Vagina (tissue), 2 donors: ENCODE measurements at places on chromosomes 16 and 17.

DNA sequence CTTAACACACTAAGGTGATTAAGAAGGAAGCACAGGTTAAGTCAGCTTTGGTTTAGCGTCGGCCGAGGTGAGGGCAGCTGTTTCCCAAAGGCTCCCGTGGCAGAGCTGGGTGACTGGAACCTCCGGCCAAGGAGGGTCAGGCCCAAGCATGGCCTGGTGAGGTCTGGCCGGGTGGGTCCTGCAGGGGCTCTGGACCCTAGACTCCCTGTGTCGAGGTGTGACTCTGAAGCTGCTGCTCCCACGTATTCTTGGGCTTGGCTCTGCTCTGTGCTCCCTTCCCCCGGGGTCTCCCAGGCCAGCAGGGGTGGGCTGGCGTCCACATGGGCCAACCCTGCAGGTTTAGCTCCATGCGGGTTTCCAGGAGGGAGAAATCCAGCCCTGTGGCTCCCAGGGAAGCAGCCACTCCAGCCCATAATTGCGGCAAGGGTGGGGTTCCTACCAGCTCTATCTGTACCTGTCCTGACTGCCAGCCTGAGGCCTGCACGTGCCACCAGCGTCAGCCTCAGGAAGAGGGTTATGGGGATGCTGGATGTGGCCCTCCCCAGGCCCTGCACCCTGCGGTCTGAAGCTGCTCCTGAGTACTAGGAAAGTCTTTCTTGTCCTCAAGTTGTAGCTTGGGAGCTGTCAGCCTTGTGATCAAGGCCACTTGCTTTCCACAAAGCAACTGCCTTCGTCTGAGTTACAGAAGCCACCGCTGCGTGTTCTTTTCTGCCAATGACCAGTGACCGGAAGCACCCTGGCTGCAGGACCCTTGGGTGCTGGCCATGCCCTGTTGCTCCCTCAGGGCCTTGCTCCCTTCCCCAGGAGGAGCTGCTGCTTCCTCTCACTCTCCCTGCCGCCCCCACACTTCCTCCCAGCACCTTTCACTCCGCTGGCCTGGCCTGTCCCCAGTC lies 4.8 kb downstream of the CDK5R1 start:
- no peak for DNase-seq

DNA sequence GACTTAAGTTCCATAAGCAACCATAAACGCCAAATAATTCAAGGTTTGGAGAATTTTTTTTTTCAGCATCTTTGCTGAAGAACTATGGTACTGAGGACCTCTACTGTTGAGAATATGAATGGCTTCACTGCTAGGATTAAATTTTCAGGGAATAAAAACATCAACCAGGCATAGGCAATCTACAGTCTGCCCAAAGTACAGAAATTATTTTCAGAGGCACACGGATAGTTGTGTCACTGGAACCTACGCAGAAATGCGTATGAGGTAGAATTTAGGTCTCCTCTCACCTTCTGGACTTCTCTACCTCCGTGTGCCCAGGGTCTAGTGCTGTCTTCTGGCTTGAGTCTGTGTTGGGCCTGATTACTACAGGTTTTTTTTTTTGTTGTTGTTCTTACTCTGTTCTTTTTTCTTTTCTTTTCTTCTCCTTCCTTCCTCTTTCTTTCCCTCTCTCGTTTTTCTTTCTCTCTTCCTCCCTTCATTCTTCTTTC lies 39.7 kb downstream of the NACA2 start:
- no peak for DNase-seq

GRCh38 chr17:43405861-43406260 lies 7.1 kb downstream of the ARL4D start:
- DNase-seq = no peak

DNA sequence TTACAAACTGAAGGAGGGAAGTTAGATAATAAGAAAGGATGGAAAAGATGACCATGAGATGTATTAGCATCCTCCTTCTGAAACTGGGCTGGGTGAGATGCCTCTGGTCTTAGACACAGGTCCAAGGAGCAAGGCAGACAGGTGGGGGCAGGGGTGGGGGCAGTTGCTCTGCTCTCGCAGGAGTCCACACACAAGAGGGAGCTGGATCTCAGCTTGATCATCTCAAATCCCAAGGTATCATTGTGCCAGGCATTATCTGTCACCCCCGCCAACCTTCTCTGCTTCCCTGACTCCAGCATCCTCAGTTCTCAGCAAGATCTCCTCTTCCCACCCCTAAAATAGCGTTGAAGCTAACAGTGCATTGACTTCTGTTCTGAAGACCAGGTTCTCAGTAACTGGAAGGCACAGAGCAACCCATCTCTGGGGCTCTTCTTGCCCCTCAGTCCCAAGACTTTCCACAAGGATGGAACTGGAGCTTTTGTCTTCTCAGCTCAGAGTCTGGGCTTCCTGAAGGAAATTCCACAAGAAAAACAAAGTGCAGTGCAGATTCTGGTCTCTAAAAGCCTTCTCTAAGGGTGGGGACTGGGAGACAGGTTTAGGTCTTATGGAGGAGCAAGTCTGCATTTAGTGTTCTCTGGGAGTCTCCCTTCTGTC lies 1.6 kb downstream of the FLOT2 start:
- no peak for DNase-seq

GRCh38 chr16:50067290-50067853 lies 1.6 kb downstream of the HEATR3 start:
- no peak for DNase-seq

GRCh38 chr16:89949121-89949742 lies 677 bp downstream of the DEF8 start:
- DNase-seq = no peak

DNA sequence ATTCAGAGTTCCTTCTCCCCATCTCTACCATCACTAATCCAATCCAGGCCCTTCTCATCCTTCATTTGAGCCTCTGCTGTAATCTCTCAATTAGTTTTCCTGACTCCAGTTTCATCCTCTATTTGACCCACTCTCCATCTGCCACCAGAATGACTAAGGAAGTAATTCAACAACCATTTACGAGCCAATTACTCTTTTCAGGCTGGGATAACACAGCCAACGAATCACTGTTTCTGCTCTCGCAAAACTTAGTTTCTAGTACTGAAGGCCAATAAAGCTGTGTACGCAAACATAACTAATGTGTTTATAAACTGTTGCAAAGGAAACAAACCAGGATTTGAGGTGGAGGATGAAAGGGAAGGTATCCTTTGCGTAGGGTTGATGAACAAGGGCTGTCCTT lies 53.7 kb downstream of the MAP2K6 start:
- DNase-seq = no peak

DNA sequence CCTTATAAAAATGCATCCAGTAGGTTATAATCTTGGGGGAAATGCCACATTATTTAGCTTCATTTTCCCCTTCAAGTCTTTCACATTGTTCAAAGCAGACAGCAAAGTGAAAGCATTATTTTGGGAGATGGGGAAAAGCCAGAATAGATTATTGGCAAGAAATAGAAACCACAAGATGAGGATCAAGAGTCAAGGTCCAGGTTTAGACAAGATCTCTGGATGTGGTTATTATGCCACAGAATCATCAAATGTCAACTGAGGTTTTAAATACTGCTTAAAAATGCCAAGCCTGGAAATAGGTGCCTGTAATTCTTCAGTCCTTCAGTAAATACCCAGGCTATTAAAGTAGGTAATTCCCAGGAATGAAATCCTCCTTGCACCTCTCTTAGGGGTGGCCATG lies 65.1 kb upstream of the ALOX12 start:
- DNase-seq = no peak

DNA sequence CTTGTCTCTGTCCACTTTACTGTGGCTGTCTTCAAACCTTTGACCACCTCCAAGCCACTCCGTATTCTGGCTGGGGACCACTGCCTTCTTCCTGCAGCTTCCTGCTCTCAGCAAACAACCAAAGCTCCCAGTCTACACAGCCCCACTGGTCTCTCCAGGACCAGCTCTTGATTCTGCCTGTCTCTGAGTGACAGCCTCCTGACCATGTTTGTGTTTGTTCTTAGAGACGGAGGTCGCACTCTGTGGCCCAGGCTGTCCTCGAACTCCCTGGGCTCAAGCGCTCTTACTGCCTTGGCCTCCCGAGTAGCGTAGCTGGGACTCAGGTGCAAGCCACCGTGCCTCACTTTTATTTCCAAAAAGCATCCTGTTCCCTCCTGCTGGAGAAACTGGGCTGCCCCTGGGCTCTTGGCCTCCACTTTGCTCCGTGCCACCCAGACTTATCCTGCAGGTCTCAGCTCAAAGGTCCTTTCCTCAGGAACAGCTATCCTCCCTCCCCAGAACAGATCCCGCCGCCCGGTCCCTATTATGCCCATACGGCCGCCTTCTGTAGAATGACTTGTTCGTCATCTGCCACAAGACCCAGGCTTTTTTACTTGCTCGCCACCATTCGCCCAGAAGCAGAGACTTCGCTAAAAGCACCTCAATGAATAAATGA lies 9.1 kb downstream of the MNT start:
- no peak for DNase-seq

DNA sequence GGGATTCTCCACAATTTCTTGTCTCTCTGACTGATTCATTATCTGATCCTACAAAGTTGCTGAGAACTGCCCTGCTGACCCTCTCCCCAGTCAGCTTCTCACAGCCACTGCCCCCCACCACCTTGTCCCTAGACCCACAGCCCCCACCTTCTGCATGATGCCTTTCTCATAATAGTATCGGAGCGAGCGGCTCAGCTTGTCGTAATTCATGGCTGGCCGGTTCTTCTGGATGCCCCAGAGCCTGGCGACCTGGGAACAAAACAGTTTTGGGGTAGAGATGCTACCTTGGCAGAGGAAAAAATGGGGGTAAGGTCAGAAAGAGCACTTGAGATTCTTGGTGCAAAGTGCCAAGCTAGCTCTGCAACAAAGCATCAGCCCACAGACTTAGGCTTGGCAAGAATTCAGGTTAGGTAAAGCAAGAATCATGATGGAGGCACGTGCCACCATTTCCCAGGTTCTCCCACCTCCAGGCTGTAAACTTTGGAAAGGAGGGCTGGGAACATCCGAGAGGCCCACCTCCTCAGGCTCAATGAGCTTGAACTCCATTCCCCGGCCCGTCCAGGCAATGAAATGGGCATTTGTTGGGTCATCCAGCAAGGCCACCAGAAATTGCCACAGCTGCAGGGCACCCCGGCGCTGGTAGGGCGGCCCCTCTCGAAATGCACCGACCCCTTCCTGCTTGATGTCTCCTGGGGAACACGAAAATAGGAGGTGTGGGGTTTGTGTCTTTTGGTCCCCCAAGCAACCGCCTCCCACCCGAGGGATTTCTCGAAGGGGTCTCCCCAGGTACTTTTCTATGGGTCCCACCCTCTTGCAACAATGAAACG lies 16.9 kb downstream of the ETV4 start:
- no peak for DNase-seq

DNA sequence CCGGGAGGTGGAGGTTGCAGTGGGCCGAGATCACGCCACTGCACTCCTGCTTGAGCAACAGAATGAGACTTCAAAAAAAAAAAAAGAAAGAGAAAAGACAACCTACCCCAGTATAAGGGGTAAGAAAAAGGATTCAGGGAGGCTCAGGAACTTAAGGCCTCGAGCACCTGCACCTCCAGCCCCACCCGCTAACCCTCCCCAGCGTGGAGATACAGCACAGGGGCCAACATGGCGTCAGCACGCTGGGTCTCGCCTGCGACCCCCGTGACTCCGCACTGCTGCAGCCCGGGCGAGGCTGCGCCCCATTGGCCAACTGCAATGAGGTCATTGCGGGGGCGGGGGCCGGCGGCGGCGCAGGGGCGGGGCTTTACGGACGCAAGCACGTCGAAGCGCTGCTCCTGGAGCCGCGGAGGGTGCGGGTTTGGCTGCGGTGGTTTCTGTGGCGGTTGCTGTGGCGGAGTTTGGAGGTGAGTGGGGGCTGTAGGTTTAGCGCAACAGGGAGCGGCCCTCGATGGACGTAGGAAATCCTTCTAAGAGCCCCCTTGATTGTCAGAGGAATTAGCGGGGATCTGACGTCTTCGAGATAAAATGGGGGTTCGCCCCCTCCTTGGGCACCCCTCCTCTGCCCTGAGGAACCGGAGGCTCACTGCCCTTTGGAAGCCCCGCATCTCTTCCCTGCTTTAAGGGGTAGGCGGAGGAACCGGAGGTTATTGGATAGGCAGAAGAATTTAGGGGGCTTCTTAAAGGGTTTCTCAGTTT lies at the start of gene ATP6V0A1:
TSS of gene ATP6V0A1 (plus strand) at position 382 of the 759 bp plus-strand sequence. CDS start 2,017 bp downstream, outside the sequence.
- DNase-seq = no peak

- DNase-seq = no peak
Measured at GRCh38 chr17:50189550-50190292, 11.7 kb downstream of the COL1A1 start.

GRCh38 chr17:48990882-48991357 lies 6.3 kb upstream of the IGF2BP1 start:
- no peak for DNase-seq

GRCh38 chr17:19915245-19915978 lies 47.7 kb upstream of the ULK2 start:
- no peak for DNase-seq

GRCh38 chr16:21982108-21982507 lies 18.8 kb downstream of the PDZD9 start:
- no peak for DNase-seq

DNA sequence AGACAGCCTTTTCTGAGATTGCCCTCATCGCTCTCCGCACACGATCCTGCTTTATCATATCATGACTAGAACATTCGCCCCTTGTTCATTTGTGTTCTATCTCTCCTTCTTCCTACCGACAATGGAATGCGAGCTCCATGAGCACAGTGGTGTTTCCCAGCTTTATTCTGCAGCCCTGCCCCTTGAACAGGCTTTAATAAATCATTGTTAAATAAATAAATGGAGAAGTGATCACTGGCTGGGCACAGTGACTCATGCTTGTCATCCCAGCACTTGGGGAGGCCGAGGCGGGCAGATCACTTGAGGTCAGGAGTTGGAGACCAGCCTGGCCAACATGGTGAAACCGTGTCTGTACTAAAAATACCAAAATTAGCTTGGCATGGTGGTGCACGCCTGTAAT lies 1063.3 kb upstream of the EEF2KMT start:
- DNase-seq = no peak

DNA sequence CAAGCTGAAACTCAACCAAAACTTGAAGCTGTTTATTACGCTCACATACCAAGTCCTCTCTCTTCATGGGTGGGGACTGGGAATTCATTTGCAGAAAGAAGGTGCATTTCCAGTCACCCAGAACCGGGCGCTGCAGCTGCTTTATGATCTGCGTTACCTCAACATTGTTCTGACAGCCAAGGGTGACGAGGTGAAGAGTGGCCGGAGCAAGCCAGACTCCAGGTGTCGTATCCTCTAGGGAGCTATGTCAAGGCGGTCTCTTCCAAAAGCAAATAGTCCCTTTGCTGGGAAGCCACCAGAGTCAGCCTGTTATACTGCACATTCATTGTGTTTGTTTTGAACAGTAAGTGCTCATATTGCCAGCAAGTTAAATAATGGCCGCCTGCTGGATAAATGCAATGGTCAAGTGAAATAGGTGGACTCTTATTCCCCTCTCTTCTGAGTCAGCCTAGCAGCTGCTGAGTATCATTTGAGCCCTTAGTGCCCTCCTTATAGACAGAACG lies 12.7 kb downstream of the COG1 start:
- DNase-seq = no peak

- DNase-seq = no peak
Measured at GRCh38 chr16:28504707-28505404, 1.8 kb downstream of the IL27 start.
